NCI-H1436 treated with DMSO at 0.1 percent for 48 hours (cell line): ENCODE measurements at places on chromosomes 1 and 21.

GRCh38 chr1:24727501-24728216 lies 17.6 kb upstream of the CLIC4 start:
- no peak for DNase-seq

GRCh38 chr1:201887116-201887866 lies 1.4 kb upstream of the SHISA4 start:
- no peak for DNase-seq

DNA sequence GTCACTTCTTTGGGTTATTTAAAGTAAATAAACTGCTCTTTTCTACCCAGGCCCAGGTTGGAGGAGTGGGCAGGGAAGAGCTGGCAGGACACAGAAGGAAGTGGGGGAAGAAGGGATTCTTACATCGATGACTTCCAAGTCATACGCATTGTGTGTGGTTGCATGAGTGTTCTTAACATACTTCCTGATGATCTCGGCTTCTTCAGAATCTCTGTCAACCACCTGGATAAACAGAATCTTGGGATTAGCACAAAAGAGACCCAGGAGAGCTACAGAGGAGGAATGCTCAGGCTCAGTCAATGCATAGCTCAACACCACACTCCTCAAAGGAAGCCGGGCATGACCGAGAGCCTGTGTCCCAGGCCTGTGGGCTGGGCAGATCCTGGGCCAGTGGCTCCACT lies 42.1 kb downstream of the PARP1 start:
- DNase-seq, result no peak

DNA sequence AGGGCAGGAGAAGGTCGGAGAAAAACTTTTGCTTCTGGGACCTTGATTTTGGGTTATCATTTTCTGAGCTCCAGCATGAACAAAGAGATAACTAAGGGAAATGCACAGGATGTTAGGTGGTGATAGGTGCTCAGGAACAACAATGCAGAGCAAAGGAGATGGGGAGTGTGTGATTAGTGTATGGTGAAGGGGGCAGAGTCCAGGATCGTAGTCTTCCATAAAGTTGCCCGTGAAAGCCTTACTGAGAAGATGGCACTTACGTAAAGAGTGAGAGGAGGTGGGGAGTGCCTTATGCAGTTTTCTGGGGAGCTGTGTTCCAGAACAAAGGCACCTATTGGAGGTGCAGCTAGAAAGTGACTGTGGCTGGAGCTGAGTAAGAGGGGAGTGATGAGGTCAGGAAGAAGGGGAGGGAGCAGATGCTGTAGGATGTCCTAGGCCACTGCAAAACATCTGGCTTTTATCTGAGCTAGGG lies 11.6 kb downstream of the KCNK1 start:
- DNase-seq, result no peak

GRCh38 chr1:15100880-15101760 lies 52.4 kb upstream of the TMEM51 start:
- DNase-seq, result no peak
